HAP-1 (cell line): ENCODE measurements at places on chromosomes 16 and 17.

GRCh38 chr16:10088380-10088793, 93.8 kb downstream of the GRIN2A start:
- DNase-seq, result no peak

- DNase-seq, result no peak
These were observed 4.6 kb downstream of the PYCR1 start for GRCh38 chr17:81932333-81932983.

DNA sequence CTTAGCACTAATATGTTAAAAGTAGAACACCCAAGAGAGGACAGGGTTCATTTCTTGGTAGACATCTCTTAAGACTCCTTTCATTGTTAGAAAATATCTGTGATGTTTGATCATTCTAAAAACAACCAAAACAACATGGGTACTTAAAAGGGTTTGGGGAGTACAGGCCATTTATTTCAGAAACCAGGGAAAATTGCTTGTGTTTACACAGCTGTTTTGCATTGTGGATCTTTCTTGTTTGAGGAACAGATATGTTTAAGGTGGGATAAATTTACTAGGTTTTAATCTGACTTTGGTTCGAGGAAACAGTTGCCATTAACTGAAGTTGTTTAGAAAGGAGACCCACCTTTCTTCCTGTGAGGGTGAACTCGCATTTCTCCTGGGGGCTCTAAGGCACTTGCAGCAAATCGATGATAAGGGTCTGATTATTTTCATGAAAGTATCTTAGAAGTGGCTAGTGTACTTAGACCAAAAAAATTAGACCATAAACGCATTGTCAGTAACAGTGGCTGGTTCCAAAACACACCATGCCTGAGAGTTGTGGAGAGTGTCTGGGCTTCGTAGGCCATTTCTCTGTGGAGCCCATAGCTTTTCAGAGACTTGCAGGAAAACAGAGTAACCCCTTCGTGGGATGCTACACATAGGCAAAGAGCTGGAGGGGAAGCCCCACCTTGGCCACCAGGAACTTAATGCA, 17.6 kb downstream of the CLUAP1 start:
- no peak for DNase-seq

DNA sequence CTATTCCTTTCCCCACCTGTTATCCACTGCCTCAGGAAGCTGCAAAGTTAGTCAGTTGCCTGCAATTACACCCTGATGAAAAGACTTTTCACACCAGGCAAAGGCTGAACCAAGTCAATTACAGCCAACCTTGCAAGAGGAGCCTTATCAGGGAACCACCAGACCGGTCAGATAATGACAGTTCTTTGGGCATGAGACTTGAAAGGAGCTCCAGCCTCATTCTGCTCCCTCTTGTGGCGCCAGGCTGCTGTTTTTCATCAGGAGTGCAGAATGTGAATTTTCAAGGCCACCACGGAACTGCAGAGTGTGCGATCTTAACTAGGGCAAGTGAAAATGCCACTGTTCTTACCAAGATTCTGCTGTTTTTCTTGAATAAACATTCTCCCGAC, 22.5 kb downstream of the DNAI2 start:
- peak; percentile 10 for DNase-seq

DNA sequence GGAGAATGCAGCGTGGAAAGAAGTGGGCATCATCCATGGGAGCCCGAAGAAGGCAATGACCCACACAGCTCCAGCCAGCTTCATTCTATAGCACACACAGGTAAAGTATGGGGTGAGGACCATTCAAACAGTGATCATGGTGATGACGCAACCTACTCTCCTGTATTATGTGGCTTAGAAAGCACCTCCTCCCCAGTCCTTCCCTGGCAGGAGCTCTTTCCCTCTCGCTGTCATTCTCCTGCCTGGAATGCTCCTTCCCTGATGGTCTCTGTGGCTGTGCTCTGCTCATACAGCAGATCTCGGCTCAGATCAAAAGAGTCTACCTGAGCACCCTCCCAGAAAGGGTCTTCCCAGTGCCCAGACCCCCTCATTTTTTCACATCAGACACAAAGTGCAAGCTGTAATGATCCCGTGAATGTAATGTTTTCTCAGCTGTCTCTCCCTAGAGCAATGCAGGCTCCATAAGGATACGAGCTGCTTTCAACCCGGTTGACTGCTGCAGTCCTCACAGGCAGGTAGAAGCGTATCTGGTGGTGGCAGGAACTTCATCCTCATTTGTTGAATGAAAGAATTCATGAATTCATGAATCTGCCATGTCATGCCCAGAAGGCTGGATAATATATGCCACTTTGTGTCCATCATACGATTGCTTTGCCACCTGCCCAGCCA, 248.8 kb downstream of the HS3ST3A1 start:
- DNase-seq, result no peak

DNA sequence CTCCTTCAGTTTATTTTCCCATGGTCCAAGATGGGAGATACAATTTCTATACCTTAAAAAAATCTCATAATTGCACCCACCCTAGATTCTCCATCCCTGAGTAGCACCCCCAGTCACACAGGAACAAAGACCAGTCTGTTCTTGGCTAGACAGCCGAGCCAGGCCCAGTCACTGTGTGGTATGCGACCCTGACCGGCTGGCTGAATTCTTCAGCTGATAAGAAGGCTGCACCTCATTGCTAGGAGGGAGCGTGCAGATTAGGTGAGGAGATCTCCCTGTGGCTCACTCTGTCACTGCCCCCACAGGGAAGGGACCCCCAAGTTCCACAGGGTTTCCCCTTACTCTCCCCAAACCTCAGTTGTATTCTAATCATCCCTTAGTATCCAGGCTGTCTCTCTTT, 138.7 kb downstream of the SALL1 start:
- no peak for DNase-seq

DNA sequence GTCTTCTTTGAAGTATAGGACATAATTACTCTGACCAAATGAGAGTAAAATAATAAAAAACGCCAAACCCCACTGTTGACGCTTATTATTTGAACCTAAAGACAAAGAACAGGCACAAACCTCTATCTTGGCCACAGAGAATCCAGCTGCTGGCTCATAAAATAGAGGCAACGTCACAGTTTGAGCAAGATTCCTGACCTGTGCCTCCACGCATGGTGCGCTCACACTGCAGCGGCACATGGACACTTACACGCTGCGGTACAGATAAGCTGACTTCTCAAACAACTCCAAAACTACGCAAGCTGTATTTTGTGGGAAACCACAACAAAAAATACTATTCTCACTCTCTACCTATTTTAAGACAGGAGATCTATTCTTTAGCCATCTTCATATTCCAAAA, 38.8 kb upstream of the TRAP1 start:
- no peak for DNase-seq

DNA sequence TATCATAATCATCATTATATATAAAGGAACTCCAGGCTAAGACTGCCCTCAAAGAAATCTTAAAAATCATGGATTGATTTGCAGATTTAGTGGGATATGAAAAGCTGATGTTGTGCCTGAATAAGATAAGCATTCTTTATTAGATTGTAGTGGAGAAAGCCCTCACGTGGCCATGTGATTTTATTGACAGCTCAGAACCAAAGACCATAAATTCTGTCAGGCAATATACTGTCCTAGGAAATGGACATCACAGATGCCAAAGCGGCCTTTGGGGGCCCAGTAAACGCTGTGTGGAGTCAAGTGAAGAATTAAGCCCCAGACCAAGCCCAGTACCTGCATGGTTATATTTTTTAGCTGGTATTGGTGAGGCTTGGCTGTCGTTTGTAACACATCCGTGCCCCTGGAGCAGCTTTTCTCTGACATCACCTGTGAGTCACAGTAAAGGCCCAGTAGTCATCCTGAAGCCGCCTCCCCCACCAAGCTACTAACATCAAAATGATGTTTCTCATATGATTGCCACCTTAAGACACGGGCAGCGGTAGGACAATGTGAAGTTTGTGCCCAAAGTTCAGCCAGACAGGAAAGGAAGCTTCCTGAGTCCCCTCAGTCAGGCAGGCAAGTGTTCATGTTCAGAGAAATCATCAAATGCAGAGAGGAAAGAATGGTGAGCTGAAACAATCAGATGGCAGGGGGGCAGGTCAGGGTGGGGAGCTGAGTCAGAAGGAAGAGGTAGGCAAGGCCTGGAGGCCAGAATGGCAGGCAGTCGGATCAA, 209.4 kb downstream of the IRX3 start:
- DNase-seq, result no peak

DNA sequence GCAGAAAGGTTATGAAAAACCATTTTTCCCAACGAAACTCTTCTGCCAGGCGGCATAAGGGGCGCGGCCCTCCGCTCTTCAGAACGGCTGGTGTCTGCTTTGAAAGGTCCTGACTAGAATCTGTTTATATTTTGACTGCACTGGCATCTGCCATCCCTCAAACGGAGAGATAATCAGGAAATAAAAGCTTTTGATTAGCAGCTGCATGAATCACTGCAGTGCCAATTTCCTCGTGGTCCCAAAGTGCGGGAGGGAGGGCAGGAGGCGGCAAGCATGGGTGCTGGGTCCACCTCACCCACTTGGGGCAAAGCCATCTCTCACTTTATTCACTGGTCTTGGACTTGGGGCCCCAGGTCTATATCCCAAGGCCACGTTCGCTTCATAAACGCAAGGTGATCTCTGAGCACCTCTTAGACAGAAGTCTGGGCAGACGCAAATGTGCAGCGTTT, 49.7 kb downstream of the TBC1D16 start:
- DNase-seq, result no peak

- peak; percentile 84 for DNase-seq
These were observed 2.5 kb downstream of the TTLL6 start for GRCh38 chr17:48814504-48814903.

DNA sequence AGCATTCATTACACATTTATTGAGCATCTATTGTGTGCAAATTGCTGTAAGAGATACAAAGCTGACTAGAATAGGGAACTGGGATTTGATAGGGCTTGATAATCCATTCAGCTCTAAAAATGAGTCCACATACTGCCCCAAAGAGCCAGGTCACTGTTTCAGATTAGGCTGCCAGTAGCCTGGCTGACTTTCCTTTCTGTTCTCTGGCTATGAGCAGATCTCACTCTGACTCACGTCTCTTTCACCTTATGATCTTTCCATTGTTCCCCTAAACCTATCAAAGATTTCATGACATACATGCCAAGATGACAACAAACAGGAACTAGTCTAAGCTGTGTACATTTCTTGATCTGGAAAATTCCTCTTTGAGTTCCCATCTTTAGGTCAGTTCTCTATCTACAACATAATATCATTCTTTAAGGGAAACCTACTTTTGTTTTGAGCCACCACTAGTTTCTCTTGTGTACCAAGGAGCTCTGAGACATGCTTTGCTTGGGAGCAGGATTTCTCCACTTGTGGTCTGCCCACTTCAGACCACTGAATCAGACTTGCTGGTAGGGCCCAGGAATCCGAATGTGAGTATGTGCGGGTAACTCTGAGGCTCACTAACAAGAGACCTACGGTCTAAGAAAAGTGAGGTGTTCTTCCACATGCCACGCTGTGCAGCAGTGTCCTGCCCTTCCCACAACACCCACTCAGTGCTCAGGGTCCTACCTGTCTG, 40.9 kb upstream of the ICAM2 start:
- DNase-seq, result no peak

GRCh38 chr17:28071891-28072606, 29.6 kb downstream of the NLK start:
- no peak for DNase-seq

- no peak for DNase-seq
These were observed 778.6 kb downstream of the CDH11 start for GRCh38 chr16:64343061-64343819.
